Stomach (tissue), 19 donors: ENCODE measurements at places on chromosomes 2 and 18.

GRCh38 chr2:134244086-134244485 lies 9.8 kb upstream of the MGAT5 start:
- DNase-seq = no peak

DNA sequence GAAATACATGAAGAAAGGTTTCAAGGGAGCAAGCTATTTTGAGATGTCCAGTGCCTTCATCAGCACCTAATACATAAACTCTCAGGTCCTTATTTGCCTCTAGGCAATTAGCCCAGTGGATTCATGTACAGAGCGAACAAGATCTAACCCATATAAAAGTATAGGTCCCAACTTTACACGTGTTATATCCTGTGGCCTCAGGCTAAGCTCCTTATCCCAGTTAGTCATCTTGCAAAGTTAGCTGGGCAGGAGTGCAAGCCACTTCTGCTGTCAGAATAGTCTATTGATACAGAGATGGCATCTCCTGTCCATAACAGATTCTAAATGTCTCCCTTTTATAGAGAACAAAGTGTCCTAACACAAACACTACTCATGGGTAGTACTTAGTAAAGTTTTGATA lies 203.9 kb upstream of the PIK3C3 start:
- DNase-seq = no peak

GRCh38 chr18:58443671-58444070 lies 185.2 kb downstream of the ALPK2 start:
- DNase-seq = no peak

GRCh38 chr2:157815421-157815820 lies 60.7 kb downstream of the ACVR1 start:
- DNase-seq = no peak

DNA sequence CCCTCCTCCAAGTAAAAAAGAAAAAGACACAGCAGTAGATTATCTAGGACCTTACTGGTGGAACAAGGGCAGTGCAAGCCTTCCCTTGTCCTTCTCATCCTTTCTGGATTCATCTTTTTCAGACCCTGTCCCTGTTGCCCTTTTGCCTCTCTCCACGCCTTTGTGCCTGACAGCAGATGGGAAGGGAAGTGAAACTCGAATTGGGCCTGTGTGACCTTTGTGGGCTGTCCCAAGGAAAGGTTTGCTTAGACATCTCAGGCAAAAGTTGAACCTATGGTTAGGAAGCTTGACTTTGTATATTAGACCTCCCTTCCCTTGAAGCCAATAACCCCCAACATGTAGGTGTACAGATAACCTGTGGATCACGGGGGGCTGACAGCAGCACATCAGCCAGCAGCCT lies 185.3 kb downstream of the PRKCE start:
- no peak for DNase-seq
